ENCODE measurements at places on chromosomes 11 and 22.

- DNase-seq: no peak
Measured at GRCh38 chr11:68128682-68129327, 7.6 kb upstream of the CHKA start.

DNA sequence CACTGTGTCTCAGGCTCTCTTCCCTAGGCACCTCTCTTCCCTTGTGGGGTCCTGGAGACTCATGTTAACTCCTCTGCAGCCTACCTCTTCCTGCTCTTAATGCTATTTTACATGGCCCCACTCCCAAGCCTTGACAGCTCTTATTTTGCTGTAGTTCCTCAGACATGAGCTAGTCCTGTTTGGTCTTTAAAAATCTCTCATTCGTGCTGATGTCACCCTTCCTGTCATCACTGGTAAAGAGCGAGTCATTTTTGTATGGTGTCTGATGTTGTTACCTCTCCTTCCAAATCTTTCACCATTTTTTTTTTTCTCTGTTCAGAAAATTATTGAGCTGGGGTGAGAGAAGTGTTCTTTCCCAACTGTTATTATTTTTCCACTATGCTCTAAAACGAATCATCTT, 84.8 kb upstream of the ZBED5 start:
- no peak for DNase-seq

DNA sequence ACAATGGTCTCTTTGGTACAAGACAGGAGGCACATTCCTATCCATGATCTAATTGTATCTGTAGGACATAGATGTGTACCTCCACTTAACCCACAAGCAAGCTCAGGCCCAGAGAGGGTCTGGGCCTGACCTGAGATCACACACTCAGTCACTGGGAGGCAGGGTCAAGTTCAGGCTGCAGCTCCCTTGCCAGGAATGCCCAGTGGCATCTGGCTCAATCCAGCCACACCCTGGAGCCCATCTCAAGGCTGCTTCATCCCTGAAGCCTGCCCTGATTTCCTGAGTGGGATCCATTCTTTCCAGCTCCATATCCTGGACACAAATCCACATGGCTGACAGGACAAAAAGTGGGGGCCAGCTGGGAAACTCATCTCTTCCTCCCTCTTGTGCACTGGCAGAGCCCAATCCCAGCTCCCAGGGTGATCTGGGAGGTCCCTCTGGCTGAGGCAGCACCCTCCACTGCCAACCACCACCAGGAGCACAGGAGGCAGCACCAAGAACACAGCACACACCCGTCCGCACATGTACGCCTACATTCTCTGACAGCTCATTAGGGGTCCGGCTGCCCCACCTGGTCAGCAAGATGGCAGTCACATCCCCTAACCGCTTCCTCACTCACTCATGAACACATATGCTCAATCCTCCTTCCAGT, 39.2 kb upstream of the KLHL35 start:
- DNase-seq: no peak

DNA sequence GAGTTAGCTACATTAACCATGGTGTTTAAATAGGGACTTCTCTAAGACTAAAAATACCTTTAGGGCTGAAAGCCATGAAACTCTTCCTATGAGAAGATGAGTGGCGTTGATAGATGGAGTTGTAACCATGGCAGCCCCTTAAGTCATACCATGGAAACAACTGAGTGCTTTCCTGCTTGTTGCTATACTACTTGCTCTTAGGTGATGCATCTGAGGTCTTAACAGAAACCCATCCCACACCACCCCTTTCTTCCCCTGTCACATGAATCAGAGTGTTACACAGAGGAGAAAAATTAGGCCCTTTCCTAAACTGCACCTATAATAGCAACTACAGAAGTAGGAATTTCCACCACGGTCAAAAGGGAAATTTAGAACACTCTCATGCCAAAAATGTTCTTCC, 64.3 kb upstream of the ZC3H12C start:
- no peak for DNase-seq

DNA sequence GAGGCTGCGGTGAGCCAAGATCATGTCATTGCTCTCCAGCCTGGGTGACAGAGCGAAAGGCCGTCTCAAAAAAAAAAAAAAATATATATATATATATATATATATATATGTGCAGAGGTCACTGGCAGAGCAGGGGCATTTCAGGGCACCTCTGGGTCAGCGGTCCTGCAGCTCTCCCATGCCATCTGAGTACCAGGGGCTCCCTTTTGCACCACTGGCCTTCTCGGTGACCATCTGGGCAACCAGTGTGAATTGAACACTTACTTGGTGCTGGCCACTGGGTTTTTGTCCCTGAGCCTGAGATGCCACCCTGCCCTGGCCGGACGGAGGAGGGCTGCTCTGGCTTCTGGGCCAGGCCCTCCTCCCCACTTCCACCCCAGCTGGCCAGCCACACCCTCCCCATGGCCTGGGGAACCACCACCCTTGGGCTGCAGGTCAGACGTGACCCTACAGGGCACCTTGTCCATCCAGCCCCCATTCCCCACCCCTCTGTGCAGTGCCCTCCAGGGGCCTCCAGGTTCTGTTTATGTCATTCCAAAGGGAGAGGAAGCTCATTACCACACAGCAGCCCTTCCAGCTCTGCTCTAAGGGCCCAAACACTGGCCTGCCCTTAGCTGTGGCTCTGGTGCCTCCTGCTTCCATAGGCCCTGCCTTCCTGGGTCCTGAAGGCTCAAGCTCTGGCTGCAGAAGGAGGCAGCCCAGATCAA, 10.3 kb downstream of the MAPK8IP1 start:
- DNase-seq: no peak

GRCh38 chr11:63510360-63511047, 4.6 kb downstream of the LGALS12 start:
- DNase-seq: no peak

DNA sequence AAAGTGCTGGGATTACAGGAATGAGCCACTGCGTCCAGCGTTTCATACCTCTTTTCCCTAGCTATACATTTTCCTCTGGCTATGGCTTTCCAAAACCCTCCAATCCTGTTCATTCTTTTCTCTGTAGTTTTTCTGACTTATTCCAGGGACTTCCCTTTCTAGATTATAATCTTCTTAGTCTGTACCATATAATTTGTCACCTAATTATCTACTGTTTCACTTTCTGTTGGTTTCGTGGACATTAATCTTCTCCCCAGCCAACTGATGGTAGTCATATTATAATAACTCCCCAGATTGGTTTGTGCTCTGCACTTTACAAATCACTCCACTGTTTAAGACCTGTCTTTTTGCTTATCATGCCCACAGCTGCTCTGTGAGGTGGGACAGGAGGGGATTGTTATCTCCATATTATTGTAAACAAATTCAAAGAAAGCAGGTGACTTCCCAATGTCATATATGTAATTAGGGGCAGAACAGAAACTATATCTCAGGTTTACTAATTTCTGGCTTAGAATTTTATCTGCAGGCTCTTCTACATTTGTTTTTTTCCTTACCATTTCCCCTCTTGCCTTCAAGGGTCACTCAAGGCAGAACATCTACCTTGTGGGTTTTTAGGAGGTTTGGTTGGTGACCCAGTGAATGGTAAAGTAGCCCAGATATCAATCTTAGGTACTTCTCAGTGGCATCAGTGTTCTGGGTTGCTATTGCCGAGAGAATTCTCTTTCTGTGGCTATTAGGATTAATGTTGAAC, 23.9 kb downstream of the STIM1 start:
- DNase-seq: no peak

GRCh38 chr11:118608360-118609227, 1.2 kb downstream of the PHLDB1 start:
- DNase-seq: no peak

DNA sequence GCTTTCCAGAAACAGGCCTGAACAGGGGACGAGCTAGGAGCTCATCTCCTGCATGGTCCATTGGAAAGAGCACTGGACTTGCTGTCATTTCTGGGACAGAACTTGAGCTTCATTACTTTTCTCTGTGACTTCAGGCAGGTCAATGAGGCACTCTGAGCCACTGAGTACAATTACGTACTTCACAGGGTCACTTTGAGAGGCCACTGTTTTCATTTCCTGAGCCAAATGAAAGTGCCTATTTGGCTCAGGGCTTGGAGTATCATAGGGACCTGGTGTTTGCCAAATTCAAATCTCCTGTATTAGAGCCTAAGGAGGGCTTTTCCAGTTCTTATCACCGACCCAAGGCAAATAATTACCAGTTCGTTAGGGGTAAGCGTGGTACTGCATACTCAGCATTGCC, 319.3 kb downstream of the CADM1 start:
- no peak for DNase-seq

- DNase-seq: no peak
Measured at GRCh38 chr11:30916764-30917163, 330.6 kb upstream of the MPPED2 start.

- no peak for DNase-seq
Measured at GRCh38 chr11:83823461-83824025, 537.4 kb upstream of the CCDC90B start.

- peak; percentile 56 for DNase-seq
Measured at GRCh38 chr11:13216019-13216710, 61.4 kb upstream of the BMAL1 start.

GRCh38 chr11:45156201-45156600, 9.8 kb downstream of the PRDM11 start:
- DNase-seq: no peak

- no peak for DNase-seq
Measured at GRCh38 chr11:81915045-81915444, 818.6 kb downstream of the FAM181B start.

GRCh38 chr11:107856180-107856980, 2.2 kb downstream of the SLC35F2 start:
- DNase-seq: no peak

- DNase-seq: no peak
Measured at GRCh38 chr22:20204806-20205205, 54.0 kb upstream of the CCDC188 start.

GRCh38 chr11:65107078-65107477, 4.6 kb upstream of the TM7SF2 start:
- no peak for DNase-seq

DNA sequence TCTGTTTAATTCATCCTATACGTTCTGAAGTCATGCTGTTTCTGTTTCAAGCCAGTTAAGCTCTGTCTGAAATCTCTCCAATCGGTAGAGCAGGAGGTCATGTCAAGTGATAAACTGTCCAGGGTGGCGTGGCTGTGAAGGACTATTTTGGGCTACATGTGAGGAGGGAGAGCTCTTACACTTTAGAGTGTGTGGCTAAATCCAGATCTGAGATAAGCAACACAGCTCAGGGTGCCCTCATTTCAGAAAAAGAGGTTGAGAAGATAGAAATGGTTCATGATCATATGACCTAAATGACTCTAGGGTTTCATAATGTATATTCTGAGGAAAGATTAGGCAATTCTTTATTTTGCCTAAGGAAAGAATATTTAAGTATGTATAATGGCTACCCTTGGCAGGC, 8.4 kb downstream of the BLID start:
- DNase-seq: no peak

GRCh38 chr11:32497951-32498350, 62.6 kb upstream of the WT1 start:
- DNase-seq: no peak

DNA sequence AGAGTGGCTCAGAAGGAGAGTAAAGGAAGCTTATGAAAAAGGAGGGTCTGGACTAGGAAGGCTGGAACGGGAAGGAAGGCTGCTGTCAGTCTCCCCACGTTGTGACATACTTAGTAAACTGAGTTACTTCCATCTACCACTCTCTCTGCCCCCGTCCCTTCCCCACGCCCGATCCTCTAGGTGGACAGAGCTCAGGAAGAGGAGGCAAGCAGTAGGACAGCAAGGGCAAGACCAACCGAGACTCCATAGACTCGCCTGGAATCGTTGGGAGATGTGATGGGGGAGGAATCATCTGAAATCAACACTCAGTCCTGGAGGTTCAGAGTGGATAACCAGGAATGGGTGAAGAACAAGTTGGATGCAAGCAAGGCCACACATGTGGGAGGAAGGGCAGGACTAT, 240.7 kb downstream of the BUD13 start:
- DNase-seq: no peak

DNA sequence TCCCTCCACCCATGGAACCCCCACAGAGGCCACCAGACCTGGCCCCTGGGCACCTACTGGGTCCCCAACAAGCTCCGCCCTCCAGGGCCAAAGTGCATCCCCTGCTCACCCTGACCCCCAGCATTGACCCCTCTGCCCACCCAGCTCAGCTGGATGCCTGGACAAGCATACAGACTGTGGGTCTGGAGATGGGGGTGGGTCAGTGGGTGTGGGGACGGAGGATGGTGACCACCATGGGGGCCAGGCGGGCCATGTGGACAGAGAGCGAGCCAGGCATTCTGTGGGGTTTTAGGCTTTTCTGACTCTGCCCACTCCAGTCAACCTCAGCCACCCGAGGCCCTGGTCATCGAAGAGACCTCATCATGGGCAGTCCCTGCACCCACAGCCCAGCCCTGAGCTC, 183.7 kb downstream of the BRD1 start:
- no peak for DNase-seq

GRCh38 chr22:37172266-37173245, 15.5 kb downstream of the C1QTNF6 start:
- DNase-seq: no peak

DNA sequence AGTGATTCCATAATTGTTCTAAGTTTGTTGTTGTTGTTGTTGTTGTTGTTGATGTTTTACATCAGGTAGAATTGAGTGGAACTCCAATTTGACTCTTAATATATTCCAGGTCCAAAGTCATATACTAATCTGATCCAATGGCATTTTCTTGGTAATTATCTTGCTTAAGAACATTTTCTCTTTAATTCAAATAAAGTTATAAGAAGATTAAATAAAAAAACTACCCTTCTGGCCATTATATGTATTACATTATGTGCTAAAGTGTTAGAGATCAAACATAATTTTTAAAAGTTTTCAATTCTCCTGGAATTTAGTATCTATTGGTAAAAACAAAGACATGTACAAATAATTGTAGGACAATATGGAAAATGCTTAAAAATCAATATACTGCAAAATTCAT, 775.4 kb downstream of the LUZP2 start:
- no peak for DNase-seq

GRCh38 chr22:29951791-29952413, 68.9 kb downstream of the MTMR3 start:
- no peak for DNase-seq

DNA sequence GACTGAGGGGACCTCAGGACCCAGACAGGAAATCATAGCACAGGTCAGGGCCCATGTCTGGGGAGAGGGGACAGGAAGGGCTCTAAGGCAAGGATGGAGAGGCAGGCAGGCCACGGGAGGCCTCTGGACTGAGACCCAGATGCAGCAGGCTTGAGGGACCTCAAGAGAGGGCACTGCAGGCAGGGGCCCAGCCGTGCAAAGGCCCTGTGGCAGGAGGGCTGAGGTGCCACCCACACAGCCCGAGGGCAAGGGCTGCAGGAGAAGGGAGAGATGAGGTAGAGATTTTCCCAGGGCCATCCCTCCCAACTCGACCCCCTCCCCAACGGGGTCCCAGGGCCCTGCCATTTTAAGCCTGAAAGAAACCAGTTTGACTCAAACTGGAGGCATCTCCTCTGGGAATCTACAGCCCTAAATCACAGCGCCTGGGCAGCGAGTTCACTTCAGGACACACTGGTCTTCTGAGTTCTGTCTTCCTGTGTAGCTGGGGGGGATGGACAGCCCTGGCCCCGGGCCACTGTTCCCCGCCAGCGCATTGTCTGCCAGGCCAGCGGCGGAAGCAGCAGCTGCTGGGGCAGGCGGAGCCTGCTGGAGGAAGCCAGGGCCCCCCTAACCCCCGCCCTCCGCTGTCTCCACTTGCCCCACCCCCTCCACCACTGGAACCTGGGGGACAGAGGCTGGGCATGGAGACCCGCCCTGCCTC, 20.3 kb upstream of the WNT7B start:
- DNase-seq: peak; percentile 30
